Mesenteric fat pad (tissue), 1 donor: ENCODE measurements at places on chromosomes 12 and 14.

DNA sequence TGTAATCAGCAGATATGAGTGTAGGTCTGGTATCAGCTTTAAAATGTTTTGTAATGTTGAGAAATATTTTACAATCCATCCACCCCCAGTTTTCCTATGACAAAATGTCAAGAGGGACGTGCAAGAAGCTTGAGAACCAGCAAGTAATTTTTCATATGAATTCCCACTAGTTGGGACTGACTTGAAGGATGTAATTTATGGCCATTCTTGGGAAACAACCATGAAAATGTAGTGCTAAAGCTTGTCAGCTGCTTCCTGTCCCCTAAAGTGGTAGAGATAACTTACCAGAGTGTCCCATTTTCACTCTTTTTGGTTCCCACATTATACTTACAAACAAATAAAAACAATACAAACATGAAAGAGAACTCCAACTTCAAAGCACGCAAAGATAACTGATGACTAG is 63.9 kb downstream of the RERG start:
- DNase-seq: no peak

GRCh38 chr12:123808167-123808566 is 46.1 kb downstream of the DNAH10 start:
- DNase-seq: no peak

GRCh38 chr12:3515506-3515905 is 24.5 kb downstream of the PRMT8 start:
- DNase-seq: no peak

DNA sequence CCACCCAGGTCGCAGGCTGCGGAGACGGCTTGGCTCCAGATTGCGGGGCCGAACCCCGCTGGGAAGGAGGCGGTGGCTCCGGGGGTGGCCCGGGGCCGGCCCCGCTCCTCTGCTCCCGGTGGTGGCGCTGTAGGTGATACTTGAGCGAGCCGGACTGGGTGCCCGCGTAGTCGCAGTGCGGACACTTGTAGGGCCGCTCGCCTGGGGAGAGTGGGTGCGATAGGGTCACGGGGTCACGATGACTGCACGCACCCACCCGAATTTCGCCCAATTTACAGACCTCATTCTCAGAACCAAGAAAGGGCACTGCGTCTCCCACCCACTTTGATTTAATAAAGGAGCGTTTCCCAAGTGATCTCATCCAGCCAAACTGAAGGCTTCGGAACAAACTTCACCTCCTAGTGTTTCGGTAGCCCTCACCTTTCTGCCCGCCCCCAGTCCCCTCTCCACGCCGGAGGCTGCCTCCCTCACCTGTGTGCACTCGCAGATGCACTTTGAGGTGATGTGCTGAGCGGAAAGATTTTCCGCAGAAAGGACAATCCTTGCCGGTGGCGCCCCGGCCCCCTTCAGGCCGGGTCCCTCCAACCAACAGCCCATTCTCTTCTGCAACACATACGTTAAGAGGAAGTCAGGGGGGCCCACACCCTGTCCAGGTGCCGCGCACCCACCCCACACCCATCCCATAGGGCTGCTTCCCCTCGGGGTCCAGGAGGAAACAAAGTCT is 7.4 kb downstream of the ZNF219 start:
- DNase-seq: no peak

GRCh38 chr14:65098586-65098985 is 3.7 kb downstream of the MAX start:
- no peak for DNase-seq
